ENCODE measurements at places on chromosomes 12 and 14.

- no peak overlapping the region for H3K4me3 ChIP-seq
- peaks cover 2% of the 10 kb centered on the region for H3K4me1 ChIP-seq
- H3K36me3 ChIP-seq, result peaks cover 39% of the 10 kb centered on the region
- DNase-seq, result no peak
- H3K27ac ChIP-seq, result no peak overlapping the region
Observed at GRCh38 chr14:100350986-100351385, 27.8 kb downstream of the SLC25A47 start.

DNA sequence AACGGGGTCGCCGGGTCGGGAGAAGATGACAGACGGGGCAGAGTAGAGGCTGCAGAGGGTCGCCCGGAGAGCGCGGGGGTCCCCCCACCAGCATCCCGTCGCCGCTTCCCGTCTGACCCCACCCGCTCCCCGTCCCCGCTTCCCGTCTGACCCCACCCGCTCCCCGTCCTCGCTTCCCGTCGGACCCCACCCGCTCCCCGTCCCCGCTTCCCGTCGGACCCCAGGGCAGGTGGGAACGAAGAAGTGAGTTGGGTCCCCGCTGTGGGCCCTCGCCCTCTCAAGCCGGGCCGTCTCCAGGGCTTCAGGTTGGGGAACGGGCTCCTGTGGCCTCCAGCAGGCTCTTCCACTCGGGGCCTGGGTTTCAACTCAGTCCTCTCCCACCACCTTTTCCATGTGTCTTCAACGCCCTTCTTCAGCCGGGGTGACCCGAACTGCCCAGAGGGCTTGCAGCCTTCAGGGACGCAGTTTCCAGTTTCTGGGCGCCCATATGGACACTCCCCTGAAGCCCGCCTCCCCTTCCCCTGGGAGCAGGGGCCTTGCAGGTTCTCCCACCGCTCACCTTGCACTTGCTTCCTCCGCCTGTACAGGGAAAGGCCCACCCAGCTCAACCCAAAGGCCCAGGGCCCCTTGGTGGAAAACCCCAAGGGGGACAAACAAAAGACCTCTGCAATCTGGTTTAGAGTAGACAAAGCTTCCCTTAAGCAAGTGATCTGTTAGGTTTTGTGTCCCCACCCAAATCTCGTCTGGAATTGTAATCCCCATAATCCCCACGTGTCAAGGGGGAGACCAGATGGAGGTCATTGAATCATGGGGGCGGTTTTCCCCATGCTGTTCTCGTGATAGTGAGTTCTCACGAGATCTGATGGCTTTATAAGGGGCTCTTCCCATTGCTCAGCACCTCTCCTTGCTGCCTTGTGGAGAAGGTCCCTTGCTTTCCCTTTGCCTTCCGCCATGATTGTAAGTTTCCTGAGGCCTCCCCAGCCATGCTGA, 66.5 kb downstream of the TNFAIP2 start:
- H3K27me3 ChIP-seq, result peaks cover 43% of the 10 kb centered on the region
- DNase-seq, result no peak
- H3K27ac ChIP-seq, result no peak overlapping the region
- H3K4me3 ChIP-seq, result peak overlapping the region; percentile 63
- no peaks in the 10 kb centered on the region for H3K36me3 ChIP-seq
- H3K4me1 ChIP-seq, result no peaks in the 10 kb centered on the region

- peaks cover 28% of the 10 kb centered on the region for H3K36me3 ChIP-seq
- DNase-seq, result no peak
- H3K27me3 ChIP-seq, result no peaks in the 10 kb centered on the region
- H3K4me1 ChIP-seq, result peaks cover 5% of the 10 kb centered on the region
- H3K4me3 ChIP-seq, result no peak overlapping the region
Observed at GRCh38 chr12:71890475-71890874, 48.2 kb upstream of the TPH2 start.

GRCh38 chr14:80491131-80491530, 279.8 kb upstream of the DIO2 start:
- DNase-seq, result no peak
- no peaks in the 10 kb centered on the region for H3K36me3 ChIP-seq
- peaks cover 5% of the 10 kb centered on the region for H3K4me1 ChIP-seq
- H3K4me3 ChIP-seq, result no peak overlapping the region
- H3K27ac ChIP-seq, result peak overlapping the region; percentile 29
- no peaks in the 10 kb centered on the region for H3K27me3 ChIP-seq

DNA sequence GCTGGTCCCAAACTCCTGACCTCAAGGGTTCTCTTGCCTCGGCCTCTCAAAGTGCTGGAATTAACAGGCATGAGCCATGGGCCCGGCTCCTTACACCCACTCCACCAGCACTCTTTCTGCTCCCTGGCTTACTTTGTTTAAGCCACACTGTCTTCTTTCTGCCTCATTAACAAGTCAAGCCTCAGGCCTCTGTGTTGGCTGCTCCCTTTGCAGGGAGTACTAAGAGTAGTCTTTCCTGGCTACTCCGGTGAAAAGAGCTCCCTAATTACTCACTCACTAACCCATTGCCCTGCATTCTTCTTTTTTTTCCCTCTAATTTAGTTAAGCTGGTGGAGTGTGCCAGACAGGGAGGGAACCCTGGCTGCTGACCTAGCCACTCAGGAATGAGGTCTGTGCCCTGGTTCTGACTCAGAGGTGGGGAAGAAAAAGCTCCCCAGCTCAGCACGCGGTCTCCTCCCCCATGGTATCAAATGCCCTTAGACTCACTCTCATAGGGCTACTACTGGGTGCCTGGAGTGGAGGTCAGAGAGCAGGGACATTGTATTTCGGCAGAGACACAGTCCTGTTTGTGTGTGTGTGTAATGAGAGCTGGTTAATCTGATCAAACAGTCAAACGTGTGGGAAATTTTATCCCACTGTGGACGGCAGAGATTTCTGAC, 19.8 kb downstream of the GALNT6 start:
- H3K36me3 ChIP-seq, result peaks cover 21% of the 10 kb centered on the region
- H3K4me3 ChIP-seq, result peak overlapping the region; percentile 47
- no peak overlapping the region for H3K27ac ChIP-seq

- H3K4me3 ChIP-seq, result no peak overlapping the region
- peaks cover 2% of the 10 kb centered on the region for H3K36me3 ChIP-seq
- H3K27me3 ChIP-seq, result peaks cover 18% of the 10 kb centered on the region
- no peak for DNase-seq
- H3K4me1 ChIP-seq, result no peaks in the 10 kb centered on the region
- H3K27ac ChIP-seq, result no peak overlapping the region
Observed at GRCh38 chr12:11922361-11922760, 148.4 kb upstream of the BCL2L14 start.

DNA sequence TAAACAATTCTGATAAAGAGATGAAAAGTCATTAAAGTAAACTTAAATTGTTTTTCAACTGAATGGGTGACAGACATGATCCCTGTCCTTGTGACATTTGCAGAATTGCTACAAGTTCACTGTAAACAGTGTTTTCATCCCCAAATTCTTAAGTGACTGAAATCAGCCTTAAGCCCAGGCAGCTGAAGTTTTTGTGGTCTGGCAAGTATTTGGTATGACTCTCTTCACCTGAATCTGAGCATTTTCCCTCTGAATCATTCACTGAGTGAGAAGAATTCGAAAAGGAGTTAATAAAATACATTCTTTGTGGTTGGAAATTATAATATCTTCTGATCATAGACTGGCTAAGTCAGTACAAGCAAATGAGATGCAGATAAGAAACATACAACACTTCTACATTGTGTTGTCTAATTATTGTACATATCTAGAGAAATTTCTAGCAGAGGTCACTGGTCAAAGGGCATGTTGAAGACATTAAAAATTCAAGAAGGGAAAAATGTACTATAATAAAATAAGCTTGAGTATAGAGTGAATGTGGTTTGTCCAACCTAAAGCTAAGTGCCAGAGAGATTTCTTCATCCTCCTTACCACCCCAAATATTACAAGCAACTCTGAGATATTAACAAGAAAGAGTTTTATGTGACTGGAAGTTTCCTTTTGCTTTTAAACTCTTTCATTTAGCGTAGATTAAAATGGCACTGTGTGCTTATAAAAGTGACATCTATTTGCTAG, 177.8 kb upstream of the DIO2 start:
- H3K36me3 ChIP-seq, result no peaks in the 10 kb centered on the region
- no peak for DNase-seq
- H3K27me3 ChIP-seq, result no peaks in the 10 kb centered on the region
- H3K4me3 ChIP-seq, result no peak overlapping the region
- H3K4me1 ChIP-seq, result no peaks in the 10 kb centered on the region

DNA sequence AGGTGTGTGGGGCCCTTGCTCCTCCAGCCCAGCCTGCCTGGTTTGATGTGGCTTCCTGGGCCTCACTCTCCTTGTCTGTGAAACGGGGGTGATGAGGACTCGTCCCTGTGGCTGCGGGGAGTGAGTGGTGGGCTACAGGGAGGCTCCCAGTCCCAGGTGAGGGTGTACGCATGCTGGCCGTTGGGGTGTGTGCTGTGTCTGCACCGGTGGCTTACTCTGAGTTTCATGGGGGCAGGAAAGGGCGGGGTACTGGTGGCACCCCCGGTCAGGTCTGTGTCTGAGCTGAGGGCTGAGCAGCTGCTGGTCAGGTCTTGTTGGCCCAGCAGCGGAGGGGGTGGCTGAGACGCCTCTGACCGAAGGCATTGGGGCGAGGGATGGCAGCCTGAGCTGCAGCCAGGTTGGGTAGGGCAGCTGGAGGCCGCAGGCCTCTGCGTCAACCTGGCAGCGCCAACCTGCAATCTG, 11.2 kb downstream of the ULK1 start:
- no peak for DNase-seq
- H3K4me1 ChIP-seq, result peaks cover 23% of the 10 kb centered on the region
- no peak overlapping the region for H3K4me3 ChIP-seq
- no peaks in the 10 kb centered on the region for H3K27me3 ChIP-seq
- H3K36me3 ChIP-seq, result peaks cover 26% of the 10 kb centered on the region

- no peaks in the 10 kb centered on the region for H3K36me3 ChIP-seq
- H3K4me1 ChIP-seq, result no peaks in the 10 kb centered on the region
- H3K27ac ChIP-seq, result no peak overlapping the region
- no peak overlapping the region for H3K4me3 ChIP-seq
- no peaks in the 10 kb centered on the region for H3K27me3 ChIP-seq
- no peak for DNase-seq
Observed at GRCh38 chr12:1204581-1205121, 213.6 kb downstream of the ERC1 start.

GRCh38 chr14:100376751-100377171, 53.6 kb downstream of the SLC25A47 start:
- H3K27ac ChIP-seq, result peak overlapping the region; percentile 94
- H3K4me3 ChIP-seq, result peak overlapping the region; percentile 88
- H3K27me3 ChIP-seq, result no peaks in the 10 kb centered on the region
- H3K36me3 ChIP-seq, result peaks cover 20% of the 10 kb centered on the region
- DNase-seq, result no peak
- H3K4me1 ChIP-seq, result peaks cover 28% of the 10 kb centered on the region

GRCh38 chr14:53380052-53380866, 227.1 kb upstream of the DDHD1 start:
- no peak overlapping the region for H3K27ac ChIP-seq
- no peaks in the 10 kb centered on the region for H3K36me3 ChIP-seq
- no peaks in the 10 kb centered on the region for H3K4me1 ChIP-seq
- H3K27me3 ChIP-seq, result no peaks in the 10 kb centered on the region

GRCh38 chr12:121008347-121009098, 7.8 kb downstream of the C12orf43 start:
- peaks cover 13% of the 10 kb centered on the region for H3K4me1 ChIP-seq
- H3K36me3 ChIP-seq, result peaks cover 39% of the 10 kb centered on the region

GRCh38 chr12:83823386-83824045, 1089.1 kb downstream of the SLC6A15 start:
- no peak overlapping the region for H3K27ac ChIP-seq
- H3K36me3 ChIP-seq, result no peaks in the 10 kb centered on the region
- H3K27me3 ChIP-seq, result no peaks in the 10 kb centered on the region

GRCh38 chr12:5369298-5369697, 62.6 kb upstream of the NTF3 start:
- H3K36me3 ChIP-seq, result peaks cover 2% of the 10 kb centered on the region
- no peaks in the 10 kb centered on the region for H3K27me3 ChIP-seq
- no peaks in the 10 kb centered on the region for H3K4me1 ChIP-seq

GRCh38 chr12:569803-570434, 93.3 kb downstream of the NINJ2 start:
- H3K4me1 ChIP-seq, result peaks cover 35% of the 10 kb centered on the region
- H3K4me3 ChIP-seq, result peak overlapping the region; percentile 79
- peak; percentile 85 for DNase-seq
- no peaks in the 10 kb centered on the region for H3K36me3 ChIP-seq
- H3K27ac ChIP-seq, result peak overlapping the region; percentile 74
- H3K27me3 ChIP-seq, result no peaks in the 10 kb centered on the region

- no peak for DNase-seq
- H3K4me3 ChIP-seq, result no peak overlapping the region
- no peaks in the 10 kb centered on the region for H3K27me3 ChIP-seq
- H3K36me3 ChIP-seq, result no peaks in the 10 kb centered on the region
- H3K27ac ChIP-seq, result no peak overlapping the region
- no peaks in the 10 kb centered on the region for H3K4me1 ChIP-seq
Observed at GRCh38 chr12:99393763-99394162, 253.8 kb upstream of the GARIN6 start.

- no peak overlapping the region for H3K27ac ChIP-seq
- no peak for DNase-seq
- H3K4me3 ChIP-seq, result no peak overlapping the region
- peaks cover 5% of the 10 kb centered on the region for H3K4me1 ChIP-seq
Observed at GRCh38 chr14:95126906-95127530, 30.3 kb downstream of the DICER1 start.

DNA sequence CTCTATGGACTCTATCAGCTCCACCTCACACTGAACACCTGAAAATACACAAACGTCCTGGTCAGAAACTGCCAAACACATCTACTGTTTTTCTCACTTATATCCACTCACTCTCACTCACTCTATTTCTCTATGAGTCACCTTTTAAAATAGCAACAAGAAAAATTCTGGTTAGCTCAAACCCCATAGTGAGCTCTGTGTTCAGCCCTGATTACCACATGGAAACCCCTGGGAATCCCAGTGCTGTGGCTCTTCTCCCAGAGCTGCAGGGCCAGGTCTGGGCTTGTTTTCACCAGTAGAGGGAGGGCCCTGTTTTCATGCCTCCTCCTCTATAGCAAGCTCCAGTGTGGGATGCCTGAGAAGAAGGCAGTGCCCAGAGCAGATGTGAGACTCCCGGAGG, 1126.1 kb downstream of the TMEM121 start:
- H3K4me3 ChIP-seq, result no peak overlapping the region
- DNase-seq, result no peak
- peaks cover 13% of the 10 kb centered on the region for H3K4me1 ChIP-seq
- H3K27me3 ChIP-seq, result peaks cover 15% of the 10 kb centered on the region
- no peak overlapping the region for H3K27ac ChIP-seq

- peaks cover 8% of the 10 kb centered on the region for H3K36me3 ChIP-seq
- peaks cover 32% of the 10 kb centered on the region for H3K27me3 ChIP-seq
- peak overlapping the region; percentile 16 for H3K27ac ChIP-seq
- peaks cover 19% of the 10 kb centered on the region for H3K4me1 ChIP-seq
- H3K4me3 ChIP-seq, result peak overlapping the region; percentile 71
- DNase-seq, result peak; percentile 17
Observed at GRCh38 chr14:56004786-56005185, 113.4 kb upstream of the PELI2 start.

- H3K36me3 ChIP-seq, result peaks cover 33% of the 10 kb centered on the region
- no peaks in the 10 kb centered on the region for H3K27me3 ChIP-seq
- no peak for DNase-seq
- H3K27ac ChIP-seq, result no peak overlapping the region
- peaks cover 6% of the 10 kb centered on the region for H3K4me1 ChIP-seq
- H3K4me3 ChIP-seq, result no peak overlapping the region
Observed at GRCh38 chr12:112172556-112173324, 47.4 kb downstream of the TRAFD1 start.

- no peaks in the 10 kb centered on the region for H3K4me1 ChIP-seq
- no peak overlapping the region for H3K4me3 ChIP-seq
- no peaks in the 10 kb centered on the region for H3K36me3 ChIP-seq
Observed at GRCh38 chr14:52117111-52117832, 48.4 kb upstream of the NID2 start.

Data from effector memory CD8-positive, alpha-beta T cell (primary cell).